NCI-H2227 treated with DMSO at 0.1 percent for 48 hours (cell line): ENCODE measurements at places on chromosomes 2 and 18.
A peak's percentile ranks its signal among the peaks of the same experiment; 100 is the strongest.

DNA sequence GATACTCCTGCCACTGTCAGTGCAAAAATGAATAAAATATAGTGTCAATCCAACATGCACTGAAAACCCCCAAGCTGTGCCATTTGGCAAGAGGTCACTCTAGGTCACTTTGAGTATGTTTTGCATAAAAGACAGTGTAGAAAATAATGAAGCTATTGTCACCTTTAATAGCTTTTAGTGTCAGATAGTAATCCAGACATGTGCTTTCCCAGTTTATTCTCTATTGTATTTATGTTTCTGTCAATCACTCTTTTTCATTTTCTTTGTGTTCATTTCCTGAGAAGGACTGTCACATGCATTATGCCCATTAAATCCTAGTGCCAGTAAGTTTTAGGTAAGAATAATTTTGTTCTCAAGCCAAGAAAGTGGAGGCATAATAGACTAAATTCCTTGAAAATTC is 1073.9 kb upstream of the CDH2 start:
- DNase-seq = peak; percentile 7

DNA sequence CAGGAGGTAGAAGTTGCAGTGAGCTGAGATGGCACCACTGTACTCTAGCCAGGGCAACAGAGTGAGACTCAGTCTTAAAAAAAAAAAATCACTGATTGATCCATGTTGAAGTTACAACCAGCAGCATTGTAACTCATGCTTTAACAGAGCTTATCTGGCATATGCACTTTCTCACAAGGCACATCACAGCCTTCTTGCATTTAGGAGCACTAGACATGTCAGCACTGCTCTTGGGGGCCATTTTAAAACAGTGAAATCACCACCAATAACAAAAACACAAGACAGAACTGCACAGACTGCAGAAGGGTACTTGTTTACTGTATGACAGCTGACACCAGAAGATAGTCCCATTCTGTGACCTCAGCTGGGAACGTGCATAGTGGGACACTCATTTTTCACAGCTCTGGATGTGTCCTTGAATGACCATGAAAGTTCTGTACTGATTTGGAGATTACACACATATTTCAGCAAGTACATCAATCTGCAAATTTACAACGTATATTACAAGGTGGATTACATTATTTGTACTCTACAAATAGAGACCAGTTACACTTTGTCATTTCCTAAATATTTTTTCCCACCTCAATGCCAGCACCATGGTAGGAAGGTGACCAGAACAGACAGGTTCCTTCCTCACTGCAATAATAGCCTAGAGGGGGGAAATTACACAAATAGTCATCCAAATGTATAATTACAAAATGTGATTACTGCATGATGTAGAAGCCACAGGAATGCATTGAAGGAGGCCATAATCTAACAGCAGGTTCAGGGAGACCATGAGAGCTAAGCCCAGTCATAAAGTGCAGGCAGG is 35.1 kb downstream of the CCBE1 start:
- no peak for DNase-seq

DNA sequence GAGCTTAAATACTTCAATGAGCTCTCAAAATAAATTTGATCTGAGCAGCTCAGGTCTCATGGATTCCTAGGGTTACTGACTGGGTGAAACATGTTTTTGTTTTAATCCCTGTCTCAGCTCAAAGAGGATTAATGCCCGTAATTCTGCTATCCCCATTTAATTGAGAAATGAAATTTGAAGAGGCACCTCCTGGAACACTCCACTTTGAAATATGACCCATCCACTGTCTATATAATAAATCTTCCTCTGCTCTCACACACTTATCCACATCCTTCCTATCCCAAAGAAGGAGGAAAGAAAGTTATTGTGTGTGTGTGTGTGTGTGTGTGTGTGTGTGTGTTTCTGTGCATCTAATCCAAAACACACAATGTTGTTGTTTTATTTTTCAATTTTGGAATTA is 2082.4 kb upstream of the PIK3C3 start:
- no peak for DNase-seq

- peak; percentile 49 for DNase-seq
Observed at GRCh38 chr2:24123922-24124580, 782 bp downstream of the FAM228B start.

DNA sequence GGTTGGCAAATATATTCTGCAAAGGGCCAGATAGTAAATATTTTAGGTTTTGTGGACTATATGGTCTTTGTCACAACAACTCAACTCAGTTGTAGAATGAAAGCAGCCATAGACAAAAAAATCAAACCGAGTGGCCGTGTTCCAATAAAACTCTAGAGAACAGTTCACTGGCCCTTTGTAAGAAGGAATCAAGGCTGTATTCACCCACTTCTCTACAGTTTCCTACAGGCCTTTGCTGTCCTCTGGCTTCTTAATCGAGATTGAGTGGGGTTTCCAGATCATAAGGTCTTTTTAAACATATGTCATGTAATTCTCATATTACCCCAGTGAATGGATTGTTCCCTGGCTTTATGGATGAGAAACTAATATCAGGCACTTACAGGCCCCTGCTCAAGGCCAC is 448.9 kb upstream of the ETAA1 start:
- no peak for DNase-seq

DNA sequence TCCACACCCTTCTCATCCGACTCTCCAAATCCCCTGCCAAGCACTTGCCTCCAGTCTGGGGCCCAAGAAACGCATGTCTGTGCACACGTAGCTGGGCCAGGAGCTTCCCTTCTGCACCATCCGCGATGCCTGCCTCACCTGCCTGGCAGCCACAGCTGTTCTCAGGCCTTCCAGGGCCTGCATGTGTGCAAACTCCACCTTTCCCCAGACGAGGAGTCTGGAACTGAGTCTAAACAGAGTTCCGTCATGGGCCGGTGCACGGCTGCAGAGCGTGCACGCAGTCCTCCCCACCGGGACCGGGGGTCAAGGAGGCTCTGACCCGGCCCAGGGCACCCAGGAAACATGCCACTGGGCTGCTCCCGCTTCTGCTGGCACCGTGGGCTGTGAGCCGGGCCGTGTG is 66.8 kb upstream of the SALL3 start:
- DNase-seq = no peak

DNA sequence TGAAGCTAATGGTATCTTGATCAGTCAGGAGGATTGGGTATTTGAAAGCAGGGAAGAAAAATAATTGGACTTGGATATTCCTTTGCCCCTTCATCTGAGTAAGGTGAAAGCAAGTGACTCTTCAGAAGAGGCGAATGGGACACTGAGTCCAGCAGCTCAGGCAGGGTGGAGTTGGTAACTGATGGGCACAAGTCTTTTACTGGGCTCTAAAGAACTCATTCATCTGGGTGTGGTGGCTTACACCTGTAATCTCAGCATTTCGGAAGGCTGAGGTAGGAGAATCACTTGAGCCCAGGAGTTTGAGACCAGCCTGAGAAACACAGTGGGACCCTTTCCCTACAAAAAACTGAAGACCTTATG is 11.2 kb downstream of the CFLAR start:
- no peak for DNase-seq

DNA sequence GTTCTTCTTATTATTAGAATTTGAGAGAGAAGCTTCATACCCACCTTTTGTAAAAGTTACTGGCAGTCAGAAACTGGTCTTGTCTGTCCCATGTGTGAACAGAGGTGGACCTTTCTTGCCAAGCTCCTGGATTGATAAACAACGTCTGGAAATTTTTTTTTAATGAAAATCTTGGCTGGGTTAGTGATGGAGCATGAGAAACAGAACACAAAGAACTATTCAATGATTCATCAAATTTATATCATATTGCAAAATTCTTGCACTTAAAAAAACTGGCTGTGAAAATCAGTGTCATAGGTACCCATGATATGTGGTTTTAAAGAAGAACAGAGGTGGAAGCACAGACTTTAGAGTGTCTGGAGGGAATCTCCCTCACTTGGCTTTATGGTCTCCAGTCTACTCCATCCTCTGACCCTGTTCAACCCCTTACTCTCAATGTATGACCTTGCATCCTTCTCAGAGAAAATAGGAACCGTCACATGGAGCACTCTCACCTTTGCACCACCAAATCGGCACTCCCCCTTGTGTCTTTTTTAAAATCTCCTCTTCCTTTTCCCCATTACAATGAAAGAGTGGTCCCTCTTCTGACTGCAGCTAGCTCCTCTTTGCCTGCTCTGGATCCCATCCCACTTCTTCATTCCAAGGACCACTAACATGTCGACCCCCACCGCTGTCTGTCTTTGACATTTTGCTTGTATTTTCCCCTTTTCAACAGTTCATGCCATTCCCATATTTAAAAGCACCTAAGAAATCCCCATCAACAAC is 58.2 kb downstream of the COPS8 start:
- no peak for DNase-seq

DNA sequence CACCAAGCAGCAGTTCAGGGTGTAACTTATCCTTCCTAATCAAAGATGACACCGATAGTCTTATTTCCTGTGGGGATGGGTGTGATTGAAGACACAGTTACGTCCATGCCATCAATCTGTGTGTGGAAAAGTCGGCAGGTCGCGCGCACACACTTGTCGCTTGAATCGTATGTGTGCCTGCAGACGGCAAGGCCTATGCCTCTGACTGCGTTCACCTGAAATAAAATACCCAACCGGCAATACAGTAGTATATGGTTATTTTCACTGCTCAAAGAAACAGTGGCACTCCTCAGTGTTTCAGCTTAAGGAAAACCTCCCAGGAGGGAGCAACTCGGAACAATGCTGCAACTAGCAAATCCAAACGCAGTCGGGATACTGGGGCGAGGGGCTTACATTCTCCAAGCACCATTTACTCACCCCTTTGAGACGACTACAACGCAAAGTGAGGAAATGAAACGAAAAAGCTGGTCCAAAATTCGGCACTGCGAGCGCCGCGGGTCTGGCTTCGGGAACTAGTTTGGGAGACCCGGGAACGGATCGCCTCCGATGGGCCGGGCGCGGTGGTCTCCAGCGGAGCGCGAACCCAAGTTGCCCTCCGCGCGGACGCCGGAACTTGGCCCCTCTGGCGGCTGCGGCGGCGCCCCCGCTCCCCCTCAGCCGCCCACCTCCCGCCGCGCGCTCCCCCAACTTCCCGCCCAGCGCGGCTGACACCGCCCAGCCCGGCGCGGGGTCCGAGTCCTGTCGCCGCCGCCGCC is 675 bp downstream of the PRKD3 start:
- peak; percentile 43 for DNase-seq

DNA sequence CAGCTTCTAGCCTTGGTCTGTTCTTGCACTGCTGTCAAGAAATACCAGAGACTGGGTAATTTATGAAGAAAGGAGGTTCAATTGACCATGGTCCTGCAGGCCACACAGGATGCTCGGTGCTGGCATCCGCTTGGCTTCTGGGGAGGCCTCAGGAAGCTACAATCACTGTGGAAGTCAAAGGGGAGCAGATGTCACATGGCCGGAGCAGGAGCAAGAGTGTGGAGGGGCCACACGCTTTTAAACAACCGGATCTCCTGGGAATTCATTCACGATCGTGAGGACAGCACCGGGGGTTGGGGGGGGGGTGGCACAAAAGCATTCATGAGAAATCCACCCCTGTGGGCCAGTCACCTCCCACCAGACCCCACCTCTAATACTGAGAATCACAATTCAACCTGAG is 850.4 kb upstream of the SALL3 start:
- no peak for DNase-seq

GRCh38 chr2:1639086-1639858 is 105.0 kb downstream of the PXDN start:
- DNase-seq = no peak

DNA sequence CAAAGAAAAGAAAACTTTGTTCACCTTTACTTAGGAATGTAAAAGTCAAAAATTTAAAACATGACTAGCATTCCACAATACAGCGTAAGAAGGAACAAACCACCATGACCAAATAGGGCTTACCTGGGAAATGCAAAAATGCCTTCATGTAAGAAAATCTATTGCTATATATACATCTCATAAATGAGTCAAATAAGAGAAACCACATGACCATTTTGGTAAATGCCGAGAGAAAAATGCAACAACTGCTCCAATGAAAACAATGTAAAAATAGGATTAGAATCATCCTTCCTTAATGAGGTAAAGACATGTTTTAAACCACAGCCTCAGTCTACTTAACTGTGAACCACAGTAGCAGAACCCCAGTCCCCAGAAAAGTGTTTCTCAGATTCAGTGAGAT is 49.4 kb downstream of the TGOLN2 start:
- no peak for DNase-seq

- DNase-seq = no peak
Observed at GRCh38 chr18:28972333-28972907, 795.5 kb upstream of the CDH2 start.

DNA sequence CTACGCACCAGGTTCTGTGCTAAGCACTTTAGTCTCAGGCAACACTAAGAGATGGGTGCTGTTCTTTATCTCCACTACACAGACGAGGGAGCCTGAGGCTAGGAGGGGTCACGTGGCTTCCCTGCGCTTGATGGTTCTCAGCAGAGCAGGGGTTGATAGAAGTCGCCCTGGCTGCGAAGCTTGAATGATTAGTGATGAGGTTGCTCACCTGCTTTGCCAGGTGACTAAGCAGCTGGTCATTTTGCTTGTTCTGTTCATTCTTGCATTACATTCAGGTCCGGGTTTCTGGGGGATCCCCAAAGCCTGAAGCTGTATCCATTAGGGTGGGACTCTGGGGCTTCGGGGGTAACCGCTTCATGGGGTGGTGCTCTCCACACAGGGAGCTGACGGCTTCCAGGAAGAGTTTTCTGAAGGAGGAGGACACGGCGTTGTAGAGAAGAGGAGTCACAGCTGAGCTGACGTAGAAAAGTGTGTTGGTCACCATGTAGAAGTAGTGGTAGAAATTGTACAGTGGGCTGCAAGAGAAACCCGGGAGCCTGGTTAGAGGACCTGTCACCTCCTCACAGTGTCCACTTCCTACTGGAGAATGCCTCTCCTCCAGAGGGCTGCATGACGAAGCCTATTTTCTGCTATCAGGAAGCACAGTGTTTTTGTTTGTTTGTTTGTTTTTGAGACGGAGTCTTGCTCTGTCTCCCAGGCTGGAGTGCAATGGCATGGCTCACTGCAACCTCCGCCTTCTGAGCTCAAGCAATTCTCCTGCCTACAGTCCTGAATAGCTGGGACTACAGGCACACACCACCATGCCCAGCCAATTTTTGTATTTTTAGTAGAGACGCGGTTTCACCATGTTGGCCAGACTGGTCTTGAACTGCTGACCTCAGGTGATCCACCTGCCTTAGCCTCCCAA is 11.5 kb downstream of the NTSR2 start:
- DNase-seq = no peak

DNA sequence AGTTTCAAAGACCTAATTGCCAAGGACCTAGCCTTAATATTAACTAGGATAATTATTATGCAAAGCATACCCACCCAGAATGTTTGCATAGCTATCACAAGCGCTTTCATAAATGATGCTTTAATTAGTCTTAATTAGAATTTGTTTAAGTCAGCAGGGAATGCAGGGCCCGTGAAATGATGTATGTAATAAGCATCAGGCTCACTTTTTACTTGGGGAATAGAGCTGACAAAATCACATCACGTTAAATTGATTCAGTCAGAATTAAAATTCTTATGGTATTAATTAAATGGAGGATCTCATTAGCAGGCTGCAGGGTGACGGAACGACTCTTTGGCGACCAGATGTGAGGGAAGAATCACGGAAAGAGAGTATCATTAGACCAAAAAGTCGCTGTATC is 264.5 kb downstream of the GPD2 start:
- DNase-seq = no peak

GRCh38 chr18:49446481-49446880 is 14.0 kb downstream of the DYM start:
- DNase-seq = no peak

- no peak for DNase-seq
Observed at GRCh38 chr2:80889009-80889408, 584.5 kb upstream of the LRRTM1 start.
